ENCODE measurements at places on chromosomes 16 and 17.

GRCh38 chr16:84775262-84775810 is 44.4 kb upstream of the CRISPLD2 start:
- no peak for DNase-seq

DNA sequence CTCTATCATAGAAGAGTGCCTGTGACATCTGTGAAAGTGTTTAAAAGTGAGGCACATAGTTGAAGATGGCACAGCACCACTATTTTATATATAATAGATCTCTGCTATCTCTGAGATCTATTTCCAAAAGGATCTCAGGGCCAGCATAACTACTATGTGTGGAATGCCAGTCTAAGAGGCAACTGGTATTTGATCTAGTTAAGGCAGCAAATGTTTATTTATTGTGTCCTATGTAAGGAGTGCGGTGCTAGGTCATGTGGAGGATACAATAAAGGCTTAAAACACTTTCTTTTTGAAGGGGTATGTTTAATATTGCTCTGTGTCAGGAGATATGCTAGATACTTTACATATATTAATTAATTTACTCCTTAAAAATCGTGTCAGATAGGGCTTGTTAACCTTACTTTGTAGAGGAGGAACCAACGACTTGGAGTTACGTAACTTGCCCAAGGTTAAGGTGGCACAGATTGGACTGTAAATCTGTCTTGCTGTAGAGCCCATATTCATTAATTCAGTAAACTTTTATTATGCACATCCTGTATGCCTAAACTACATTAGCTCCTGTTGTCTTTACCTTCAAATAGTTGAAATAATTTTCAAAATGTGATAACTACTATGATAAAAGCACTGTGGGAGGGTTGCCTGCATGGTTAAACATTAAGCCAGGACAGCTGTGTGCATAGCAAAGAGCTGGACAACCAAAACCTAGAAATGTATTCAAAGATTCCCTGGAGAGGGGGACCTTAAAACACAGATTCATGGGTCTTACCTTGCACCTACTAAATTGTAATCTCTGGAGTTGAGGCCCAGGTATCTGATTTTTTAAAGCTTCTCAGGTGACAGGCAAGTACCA is 83.3 kb downstream of the NLK start:
- DNase-seq, result no peak

GRCh38 chr17:333626-334396 is 18.8 kb downstream of the RPH3AL start:
- DNase-seq, result no peak

- DNase-seq, result no peak
These were observed 5.3 kb downstream of the NTHL1 start for GRCh38 chr16:2042171-2042985.

- no peak for DNase-seq
These were observed 4.7 kb upstream of the SLC6A4 start for GRCh38 chr17:30240177-30240576.

GRCh38 chr17:61289408-61290385 is 109.9 kb upstream of the TBX2 start:
- no peak for DNase-seq

DNA sequence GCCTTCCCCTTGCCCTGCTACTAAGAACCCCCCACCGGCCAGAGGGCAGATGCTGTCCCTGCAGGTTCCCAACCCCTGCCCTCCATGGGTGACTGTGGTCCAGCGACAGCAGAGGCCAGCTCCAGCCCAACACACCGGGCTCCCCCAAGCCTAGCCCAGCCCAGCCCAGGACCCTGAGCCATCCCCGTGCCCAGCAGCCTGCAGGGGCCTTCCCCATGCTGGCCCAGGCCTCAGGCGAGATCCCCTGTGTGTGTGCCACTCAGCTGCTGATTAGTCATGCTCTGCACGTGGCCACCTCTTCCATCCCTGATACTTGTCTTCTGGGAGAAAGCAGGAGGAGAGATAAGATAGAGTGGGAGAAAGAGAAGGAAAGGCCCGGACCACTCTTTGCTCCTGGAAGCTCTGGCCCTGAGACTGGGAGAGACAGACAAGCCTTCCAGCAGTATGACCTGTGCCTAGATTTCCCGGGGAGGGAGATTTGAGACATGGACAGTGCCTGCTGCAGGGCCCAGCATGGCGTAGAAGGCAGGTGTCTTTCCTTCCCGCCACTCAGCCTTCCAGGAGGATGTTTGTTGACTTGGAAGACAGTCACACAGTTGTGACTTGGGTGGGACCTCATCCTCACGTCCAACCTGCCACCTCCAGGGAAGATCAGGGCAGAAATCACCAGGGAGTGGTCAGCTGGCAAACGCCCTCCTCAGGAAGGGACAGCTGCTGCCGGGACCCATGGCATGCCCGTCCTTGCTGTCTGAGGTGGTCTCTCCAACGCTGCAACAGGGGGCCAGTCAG is 41.3 kb upstream of the RASD1 start:
- DNase-seq, result no peak

DNA sequence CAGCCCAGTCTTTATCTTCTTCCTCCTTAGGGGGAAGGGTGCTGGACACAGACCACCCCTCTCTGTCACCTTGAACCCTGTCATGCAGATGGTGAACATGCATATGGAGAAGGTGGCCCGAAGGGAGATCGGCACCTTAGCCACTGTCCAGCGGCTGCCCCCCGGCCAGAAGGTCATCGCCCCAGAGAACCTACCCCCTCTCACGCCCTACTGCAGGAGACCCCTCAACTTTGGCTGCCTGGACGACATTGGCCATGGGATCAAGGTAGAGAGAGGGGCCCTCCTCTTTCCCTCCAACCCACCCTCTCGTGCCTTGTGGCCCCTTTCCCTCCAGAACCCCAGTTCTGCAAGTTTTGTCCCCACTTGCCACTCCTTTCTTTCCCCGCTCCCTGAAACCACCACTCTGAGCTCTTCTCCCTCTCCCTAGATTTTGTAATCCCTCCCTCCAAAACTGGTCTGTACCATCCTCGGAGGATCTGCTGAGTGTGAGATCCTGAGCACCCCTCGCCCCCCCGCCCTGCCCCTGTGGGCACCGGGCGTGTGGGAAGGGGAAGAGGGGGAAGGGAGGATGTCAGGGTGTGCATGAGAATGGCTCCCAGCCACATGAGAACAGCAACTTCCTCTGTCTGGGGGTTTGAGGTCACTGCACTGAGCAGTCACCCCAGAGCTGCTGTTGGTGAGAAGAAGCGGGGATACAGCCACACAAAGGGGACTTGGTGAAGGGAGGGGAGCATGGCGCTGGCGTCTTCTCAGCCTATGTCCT is 7.3 kb downstream of the ABI3 start:
- DNase-seq, result no peak

GRCh38 chr16:86242244-86243122 is 267.8 kb upstream of the FOXF1 start:
- DNase-seq, result no peak

DNA sequence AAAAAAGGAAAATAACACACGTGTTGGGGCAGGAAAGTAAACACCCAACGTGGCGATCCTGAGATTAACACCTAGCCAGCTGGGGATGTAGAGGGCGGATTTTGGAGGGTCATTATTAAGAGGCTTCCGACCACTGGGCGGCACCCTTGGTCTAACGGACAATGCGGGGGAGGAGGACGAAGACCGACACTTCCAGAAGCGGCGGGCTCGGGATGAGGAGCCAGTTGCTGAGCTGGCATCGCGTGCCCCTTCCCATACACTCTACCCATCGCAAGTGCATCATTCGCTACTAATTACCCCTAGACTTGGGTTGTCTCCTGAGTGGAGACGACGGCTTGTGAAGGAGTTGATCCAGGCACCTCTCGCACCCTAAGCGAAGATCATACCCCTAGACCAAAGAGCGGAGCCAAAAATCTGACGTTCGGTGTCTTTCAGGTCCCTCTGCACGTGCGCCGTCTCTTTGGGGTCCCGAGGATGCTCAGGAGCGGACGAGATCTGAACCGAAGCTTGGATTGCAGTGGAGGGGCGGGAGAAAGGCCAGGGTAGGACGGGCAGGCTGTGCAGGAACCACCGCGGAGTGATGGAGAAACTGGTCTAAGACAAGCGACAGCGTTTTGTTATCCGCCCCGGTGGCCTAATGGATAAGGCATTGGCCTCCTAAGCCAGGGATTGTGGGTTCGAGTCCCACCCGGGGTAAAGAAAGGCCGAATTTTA is 17.6 kb downstream of the ZNF213 start:
- DNase-seq, result peak; percentile 98

DNA sequence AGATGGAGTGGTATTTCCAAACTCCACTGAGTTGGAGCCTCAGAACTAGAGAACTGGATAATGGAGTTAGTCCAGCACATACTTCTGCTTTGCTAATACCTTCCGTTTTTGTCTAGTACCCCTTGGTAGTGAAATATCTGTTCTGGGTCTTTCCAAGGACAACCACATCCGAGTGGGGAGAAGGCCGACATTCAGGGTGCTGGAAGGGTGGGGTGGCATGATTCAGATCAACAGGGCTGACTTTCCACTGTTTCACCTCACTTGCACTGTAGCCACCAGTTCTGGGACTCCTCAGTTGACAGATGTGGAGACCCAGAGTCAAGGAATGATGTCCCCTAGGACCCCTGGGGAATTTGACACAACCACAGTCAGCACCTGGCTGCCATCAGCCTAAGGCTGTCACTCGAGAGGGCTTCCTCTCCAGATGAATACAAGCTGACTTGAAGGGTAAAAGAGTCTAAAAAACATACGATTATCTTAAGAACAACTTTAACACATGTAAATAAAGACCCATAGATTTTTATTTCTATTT is 84.8 kb upstream of the HNF1B start:
- no peak for DNase-seq

DNA sequence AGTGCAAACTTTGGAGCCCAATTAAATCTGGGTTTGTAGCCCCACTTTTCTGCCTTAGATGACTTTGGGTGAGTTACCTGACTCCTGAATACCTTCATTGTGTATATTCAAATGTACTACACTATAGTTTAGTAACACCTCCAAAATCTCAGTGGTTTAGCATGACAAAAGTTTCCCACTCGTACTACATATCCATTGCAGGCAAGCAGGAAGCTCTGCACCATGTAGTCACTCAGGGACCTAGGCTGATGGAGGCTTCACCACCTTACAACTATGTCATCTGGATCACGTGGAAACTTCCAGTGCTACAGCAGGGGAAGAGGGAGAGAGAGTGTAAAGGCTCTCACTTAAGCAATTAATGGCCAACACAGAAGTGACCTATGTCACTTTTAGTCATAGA is 14.2 kb downstream of the ANKFN1 start:
- DNase-seq, result no peak

GRCh38 chr17:70144260-70144846 is 25.0 kb upstream of the KCNJ2 start:
- DNase-seq, result no peak

DNA sequence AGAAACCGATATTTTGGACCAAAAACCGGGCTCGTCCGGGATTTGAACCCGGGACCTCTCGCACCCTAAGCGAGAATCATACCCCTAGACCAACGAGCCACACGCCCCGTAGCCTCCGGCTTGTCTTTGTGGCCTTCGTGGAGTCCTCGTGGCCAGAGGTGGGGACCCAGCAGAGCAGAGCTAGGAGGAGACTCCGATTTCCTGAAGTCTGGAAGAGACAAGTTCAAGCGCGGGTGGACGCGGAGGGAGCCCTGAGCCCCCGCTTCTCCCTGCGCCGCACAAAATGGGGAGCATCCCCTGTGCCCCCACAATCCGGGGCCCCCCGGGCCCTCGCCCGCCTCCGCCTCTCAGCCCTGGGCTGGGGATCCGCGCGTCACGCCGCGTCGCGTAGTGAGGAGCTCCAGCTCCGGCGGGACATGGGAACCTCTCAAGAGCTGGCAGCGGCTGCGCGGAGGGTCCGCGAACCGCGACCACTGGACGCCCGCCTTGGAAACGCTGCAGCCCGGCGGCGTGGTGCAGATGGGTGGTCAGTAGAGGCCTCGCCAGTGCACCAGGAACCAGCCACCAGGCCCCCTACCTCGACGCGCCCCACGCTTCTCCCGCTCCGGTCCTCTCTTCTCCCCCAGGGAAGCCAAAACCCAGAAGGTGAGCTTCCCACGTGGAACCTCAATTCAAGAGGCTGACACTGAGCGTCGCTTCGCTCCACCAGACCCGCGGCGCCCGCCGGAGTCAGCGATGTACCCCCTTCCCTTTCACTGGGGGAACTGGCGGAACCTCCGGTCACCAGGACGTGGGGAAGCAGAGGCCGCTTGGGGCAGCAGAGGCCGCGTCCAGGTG is 5.2 kb upstream of the OR1F1 start:
- peak; percentile 86 for DNase-seq

GRCh38 chr17:48074322-48075081 is 26.3 kb downstream of the NFE2L1 start:
- DNase-seq, result peak; percentile 78

GRCh38 chr17:49890077-49890821 is 42.4 kb upstream of the TAC4 start:
- no peak for DNase-seq

DNA sequence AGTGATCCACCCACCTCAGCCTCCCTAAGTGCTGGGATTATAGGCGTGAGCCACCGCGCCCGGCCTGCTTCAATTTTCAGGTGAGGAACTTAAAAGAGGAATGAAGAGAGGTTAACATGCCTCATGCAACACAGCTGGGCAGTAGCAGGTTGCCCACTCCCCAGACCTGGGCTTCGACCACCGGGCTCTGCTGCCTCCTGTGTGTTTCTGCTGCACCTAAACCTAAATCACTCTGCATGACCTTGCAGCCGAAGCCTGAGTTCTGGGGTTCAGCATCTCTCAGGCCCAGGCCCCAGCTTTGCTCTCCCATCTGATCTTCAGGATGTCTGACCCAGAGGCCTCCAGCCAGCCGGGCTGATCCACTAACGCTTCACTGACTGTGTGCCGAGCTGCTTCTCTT is 112.6 kb downstream of the OR1D5 start:
- no peak for DNase-seq

- peak; percentile 58 for DNase-seq
These were observed 21.0 kb downstream of the SLC7A6OS start for GRCh38 chr16:68289621-68290329.

DNA sequence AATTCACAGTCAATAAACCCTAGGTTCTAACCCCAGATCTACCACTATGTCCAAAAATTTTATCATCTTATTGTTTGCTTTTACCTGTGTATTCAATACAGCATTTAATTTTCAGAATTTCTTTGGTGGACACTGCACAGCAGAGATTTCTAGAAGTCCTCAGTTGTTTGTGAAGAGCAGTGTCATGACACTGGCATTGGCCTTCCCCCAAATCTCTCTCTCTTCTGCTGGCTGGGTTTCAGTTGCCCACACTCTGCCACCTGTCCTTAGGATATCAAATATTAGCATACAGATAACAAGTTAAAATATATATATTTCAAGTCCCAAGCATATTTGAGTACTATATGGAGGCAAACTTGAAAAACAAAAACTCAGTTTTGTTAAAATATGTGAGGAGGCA is 2.0 kb upstream of the THUMPD1 start:
- DNase-seq, result no peak

Data from A172 (cell line).